Testis (tissue), 5 donors: ENCODE measurements at places on chromosomes 6 and 20.

GRCh38 chr6:3578981-3579380, 122.1 kb upstream of the SLC22A23 start:
- no peak overlapping the region for H3K27ac ChIP-seq
- no peaks in the 10 kb centered on the region for H3K27me3 ChIP-seq
- no peak for DNase-seq
- H3K36me3 ChIP-seq: no peaks in the 10 kb centered on the region
- H3K4me3 ChIP-seq: no peak overlapping the region

- H3K27me3 ChIP-seq: no peaks in the 10 kb centered on the region
- DNase-seq: no peak
- no peaks in the 10 kb centered on the region for H3K4me1 ChIP-seq
- H3K4me3 ChIP-seq: no peak overlapping the region
These were observed 117.5 kb upstream of the BEND6 start for GRCh38 chr6:56837322-56837894.

DNA sequence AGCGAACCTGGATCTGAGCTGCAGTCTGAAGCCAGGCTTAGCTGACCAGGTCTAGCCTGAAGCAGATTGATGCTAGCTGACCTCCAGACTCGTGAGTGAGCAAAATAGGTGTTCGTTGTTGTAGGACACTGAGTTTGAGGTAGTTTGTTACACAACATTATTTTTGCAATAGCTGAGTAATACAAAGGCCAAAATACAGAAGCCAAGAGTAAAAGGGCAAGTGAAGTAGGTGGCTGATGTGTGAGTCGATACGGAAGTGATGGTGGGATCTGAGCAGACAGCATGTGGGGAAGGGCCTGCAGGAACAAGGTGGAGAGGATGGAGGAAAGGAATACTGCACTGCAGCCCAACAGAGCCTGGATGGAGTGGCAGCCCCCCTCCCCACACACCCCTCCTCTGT, 8.5 kb upstream of the SPATS1 start:
- DNase-seq: no peak
- peaks cover 3% of the 10 kb centered on the region for H3K4me1 ChIP-seq
- no peaks in the 10 kb centered on the region for H3K36me3 ChIP-seq
- no peak overlapping the region for H3K27ac ChIP-seq

DNA sequence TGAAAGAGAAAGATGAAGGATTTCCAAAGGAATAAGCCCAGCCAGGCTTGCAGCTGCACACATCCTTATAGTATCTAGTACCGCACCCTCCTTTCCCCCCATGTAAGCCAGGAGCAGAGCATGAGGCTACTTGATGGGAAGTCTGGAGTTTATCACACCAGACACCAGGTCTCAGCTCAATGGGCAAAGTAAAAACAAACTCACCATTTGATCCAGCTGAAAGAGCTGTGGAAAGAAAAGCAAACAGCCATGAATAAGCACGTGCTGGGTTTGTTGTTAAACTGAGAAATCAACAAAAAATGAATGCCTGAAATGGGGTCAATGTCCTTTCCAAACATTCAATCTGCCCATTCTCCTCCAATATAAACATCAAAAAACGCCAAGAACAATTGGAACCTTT, 50.6 kb upstream of the MAP7 start:
- H3K4me3 ChIP-seq: no peak overlapping the region
- no peaks in the 10 kb centered on the region for H3K27me3 ChIP-seq
- peaks cover 19% of the 10 kb centered on the region for H3K4me1 ChIP-seq
- no peak overlapping the region for H3K27ac ChIP-seq
- no peak for DNase-seq
- no peaks in the 10 kb centered on the region for H3K36me3 ChIP-seq

DNA sequence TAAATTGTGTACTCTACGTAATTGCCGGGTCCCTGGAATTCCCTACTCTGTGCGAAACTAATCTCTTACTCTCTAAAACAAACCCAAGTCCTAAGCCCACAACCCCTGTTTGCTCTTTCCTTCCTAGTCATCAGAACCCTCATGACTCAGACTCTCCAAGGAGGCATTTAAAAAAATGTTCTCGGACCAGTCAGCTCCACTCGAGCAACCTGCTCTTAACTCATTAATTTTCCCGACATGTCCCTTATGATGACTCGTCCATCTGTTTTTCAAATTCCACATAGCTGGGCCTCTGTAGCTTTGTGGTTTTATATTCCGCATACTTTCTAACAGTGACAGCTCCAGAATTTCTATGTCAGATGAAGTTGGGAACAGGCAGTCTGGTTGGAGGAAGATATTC, 2.6 kb upstream of the MUC22 start:
- no peak overlapping the region for H3K4me3 ChIP-seq
- H3K36me3 ChIP-seq: no peaks in the 10 kb centered on the region
- H3K27me3 ChIP-seq: no peaks in the 10 kb centered on the region
- DNase-seq: no peak

DNA sequence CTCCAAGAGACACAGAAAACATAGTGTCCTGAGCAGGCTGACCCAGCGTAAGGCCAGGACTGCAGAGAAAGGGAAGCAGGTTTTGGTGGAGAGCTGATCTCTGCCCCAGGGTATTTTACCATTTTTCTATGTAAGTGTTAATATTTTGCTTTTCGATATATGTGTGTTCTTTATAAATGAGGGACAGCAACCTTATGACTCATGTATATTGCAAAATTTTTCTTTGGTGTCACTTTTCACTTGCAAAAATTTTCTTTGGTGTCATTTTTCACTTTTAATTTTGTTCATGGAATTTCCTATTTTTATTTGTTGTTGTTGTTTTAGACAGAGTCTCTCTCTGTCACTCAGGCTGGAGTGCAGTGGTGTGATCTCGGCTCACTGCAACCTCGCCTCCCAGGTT, 34.6 kb upstream of the PXDC1 start:
- no peak overlapping the region for H3K4me3 ChIP-seq
- no peak for DNase-seq
- H3K27ac ChIP-seq: no peak overlapping the region
- no peaks in the 10 kb centered on the region for H3K4me1 ChIP-seq
- H3K27me3 ChIP-seq: no peaks in the 10 kb centered on the region
- H3K36me3 ChIP-seq: no peaks in the 10 kb centered on the region

DNA sequence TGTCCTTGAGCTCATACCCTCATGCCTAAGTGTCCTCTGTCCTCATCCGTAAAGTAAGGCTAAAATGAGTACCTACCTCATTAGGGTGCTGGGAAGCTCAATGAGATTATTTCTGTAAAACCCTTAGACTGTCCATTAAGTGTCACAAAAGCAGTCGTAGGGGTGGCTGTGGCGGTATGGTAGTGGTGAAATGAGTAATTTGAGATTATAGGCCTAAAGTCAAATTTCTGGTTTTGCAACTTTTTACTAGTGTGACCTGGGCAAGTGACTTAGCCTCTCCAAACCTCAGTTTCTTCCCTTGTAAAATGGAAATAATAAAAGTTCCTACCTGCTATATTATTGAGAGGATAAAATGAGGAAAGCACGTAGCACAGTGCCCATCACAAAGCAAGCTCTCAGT, 148.2 kb upstream of the AKAP12 start:
- H3K27ac ChIP-seq: no peak overlapping the region

DNA sequence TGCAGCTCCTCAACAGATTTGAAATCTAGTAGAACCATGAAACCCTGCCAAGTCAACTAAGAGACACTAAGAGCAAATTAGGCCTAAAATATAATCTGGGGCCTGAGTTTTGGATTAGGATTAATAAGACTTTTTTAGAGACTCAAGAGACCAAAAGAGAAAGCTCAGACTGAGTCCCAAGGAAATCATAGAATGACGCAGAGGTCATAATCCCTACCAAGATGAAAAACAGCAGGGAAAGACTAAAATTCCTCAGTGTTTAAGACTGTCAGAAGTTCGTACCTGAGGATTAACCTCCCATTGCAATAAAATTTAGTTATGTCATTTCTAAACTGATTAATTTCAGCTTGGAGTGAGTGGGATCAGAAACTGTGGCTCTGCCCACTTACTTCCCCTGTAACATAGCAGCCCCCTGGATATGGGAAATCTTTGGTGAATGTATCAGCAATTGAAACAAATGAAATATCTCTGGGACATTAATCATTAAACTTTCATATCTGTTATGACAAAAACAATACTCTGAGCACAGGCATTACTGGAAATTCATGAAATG, 200.3 kb downstream of the EDN1 start:
- no peak for DNase-seq
- H3K27me3 ChIP-seq: no peaks in the 10 kb centered on the region
- no peak overlapping the region for H3K27ac ChIP-seq
- no peaks in the 10 kb centered on the region for H3K36me3 ChIP-seq
- H3K4me3 ChIP-seq: no peak overlapping the region

- no peaks in the 10 kb centered on the region for H3K4me1 ChIP-seq
- H3K27me3 ChIP-seq: no peaks in the 10 kb centered on the region
- no peak for DNase-seq
- no peak overlapping the region for H3K27ac ChIP-seq
- H3K4me3 ChIP-seq: no peak overlapping the region
These were observed 14.7 kb upstream of the SIM1 start for GRCh38 chr6:100479179-100480035.

DNA sequence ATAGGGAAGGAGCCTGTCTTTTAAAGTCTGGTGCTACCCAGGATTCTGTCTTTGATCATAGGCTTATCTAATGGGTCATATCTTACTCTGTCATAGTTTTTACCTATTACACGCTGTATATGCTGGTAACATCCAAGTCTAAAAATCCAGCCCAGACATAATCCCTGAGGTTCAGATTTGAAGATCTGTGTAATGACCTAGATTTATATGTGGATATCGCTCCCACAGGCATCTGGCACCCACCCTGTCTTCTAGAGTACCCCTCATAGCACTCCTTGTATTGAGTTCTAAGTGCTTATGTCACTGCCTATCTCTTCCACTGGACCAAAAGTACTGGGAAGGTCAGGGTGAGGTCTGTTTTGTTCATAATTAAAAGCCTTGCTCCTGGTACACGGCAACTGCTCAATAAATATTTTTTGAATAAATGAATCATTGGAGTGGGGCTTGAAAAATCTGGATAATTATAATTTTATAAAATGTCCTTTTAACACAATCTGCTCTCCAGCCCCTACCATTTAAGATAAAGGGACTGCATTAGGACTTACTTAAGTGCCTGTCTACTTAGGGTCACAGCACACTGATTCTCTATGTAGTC, 136.4 kb downstream of the FUT9 start:
- H3K36me3 ChIP-seq: no peaks in the 10 kb centered on the region
- H3K4me1 ChIP-seq: no peaks in the 10 kb centered on the region
- no peak overlapping the region for H3K27ac ChIP-seq
- H3K27me3 ChIP-seq: no peaks in the 10 kb centered on the region
- DNase-seq: no peak

DNA sequence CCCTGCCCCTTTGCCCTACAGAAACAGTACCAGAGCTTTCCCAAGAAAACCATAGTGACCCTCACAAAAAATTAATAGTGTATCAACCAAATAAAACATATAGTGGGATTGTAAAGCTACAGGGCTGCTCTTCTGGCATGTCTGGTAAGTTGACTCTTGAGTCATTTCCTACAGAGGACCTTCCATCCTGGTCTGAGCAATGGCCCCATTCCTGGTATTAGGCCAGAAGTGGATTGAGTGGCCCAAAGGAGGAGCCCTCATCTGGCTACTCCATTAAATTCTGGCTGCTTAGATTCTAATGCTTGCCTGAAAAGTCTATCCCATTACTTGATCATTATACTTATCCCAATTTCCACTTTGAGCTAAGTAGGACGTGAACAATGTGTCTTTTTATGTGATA, 150.9 kb upstream of the HMGN3 start:
- no peak overlapping the region for H3K27ac ChIP-seq
- DNase-seq: no peak
- no peak overlapping the region for H3K4me3 ChIP-seq
- no peaks in the 10 kb centered on the region for H3K27me3 ChIP-seq

- DNase-seq: no peak
- no peak overlapping the region for H3K4me3 ChIP-seq
- H3K27ac ChIP-seq: no peak overlapping the region
- H3K27me3 ChIP-seq: no peaks in the 10 kb centered on the region
- no peaks in the 10 kb centered on the region for H3K36me3 ChIP-seq
- H3K4me1 ChIP-seq: no peaks in the 10 kb centered on the region
These were observed 190.0 kb upstream of the COL21A1 start for GRCh38 chr6:56437171-56437900.

DNA sequence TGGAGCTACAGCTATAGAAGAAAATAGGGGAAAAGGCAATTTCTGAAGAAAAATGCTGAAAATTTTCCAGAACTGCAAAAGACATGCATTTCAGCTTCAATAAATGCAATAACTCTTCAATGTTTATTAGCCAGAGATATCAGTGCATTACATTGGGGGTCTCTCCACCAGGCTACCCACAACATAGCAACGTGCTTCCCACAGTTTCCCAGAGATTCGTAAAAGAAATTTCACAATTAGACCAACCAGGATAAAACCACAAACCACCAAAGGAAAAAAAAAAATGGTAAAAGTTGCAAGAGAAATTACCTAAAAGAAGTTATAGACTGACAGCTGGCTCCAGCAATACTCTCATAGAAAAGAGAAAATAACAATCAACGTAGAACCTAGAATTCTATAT, 16.0 kb downstream of the LY86 start:
- no peaks in the 10 kb centered on the region for H3K36me3 ChIP-seq
- H3K4me3 ChIP-seq: no peak overlapping the region
- H3K27me3 ChIP-seq: no peaks in the 10 kb centered on the region
- H3K27ac ChIP-seq: no peak overlapping the region
- H3K4me1 ChIP-seq: no peaks in the 10 kb centered on the region

GRCh38 chr6:1063671-1064355, 248.1 kb upstream of the FOXQ1 start:
- no peaks in the 10 kb centered on the region for H3K27me3 ChIP-seq
- no peak overlapping the region for H3K27ac ChIP-seq
- H3K36me3 ChIP-seq: no peaks in the 10 kb centered on the region

DNA sequence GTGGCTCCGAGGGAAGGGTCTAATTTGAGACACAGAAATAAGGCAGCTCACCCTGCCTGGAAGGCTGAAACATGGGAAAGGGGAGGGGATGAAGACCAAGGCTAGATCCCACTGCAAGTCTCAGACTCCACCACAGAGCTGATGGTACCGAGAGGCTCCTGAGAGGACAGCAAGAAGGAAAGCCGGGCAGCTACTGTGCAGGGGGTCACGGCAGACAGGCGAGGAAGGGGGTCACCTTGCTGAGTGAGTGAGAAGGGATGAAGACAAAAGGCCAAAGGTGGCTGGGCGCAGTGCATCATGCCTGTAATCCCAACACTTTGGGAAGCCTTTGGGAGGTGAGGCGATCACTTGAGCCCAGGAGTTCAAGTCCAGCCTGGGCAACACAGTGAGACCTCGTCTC, 100.7 kb downstream of the ATP9A start:
- no peak for DNase-seq
- H3K36me3 ChIP-seq: no peaks in the 10 kb centered on the region
- H3K27me3 ChIP-seq: no peaks in the 10 kb centered on the region
- H3K4me1 ChIP-seq: no peaks in the 10 kb centered on the region
- no peak overlapping the region for H3K4me3 ChIP-seq
- H3K27ac ChIP-seq: no peak overlapping the region

DNA sequence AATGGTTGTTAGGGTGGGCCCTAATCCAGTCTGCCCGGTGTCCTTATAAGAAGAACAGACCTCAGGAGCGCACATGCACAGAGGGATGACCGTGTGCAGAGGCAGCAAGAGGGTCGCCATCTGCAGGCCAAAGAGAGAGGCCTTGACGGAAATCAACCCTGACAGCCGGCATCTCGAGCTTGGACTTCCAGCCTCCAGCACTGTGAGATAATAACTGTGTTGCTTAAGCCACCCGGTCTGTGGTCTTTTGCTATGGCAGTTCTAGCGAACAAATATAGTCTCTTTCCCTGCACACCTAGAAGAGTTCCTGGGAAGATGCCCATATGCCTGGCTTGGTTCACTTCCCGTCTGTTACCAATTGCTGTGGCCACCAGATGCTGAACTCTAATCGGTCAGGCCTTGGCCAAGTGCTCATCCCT, 35.3 kb upstream of the PTGIS start:
- no peak overlapping the region for H3K27ac ChIP-seq
- no peak for DNase-seq
- no peaks in the 10 kb centered on the region for H3K27me3 ChIP-seq
- H3K4me3 ChIP-seq: no peak overlapping the region
- H3K4me1 ChIP-seq: no peaks in the 10 kb centered on the region
